ENCODE measurements at places on chromosomes 11 and 22.

- peak; percentile 2 for DNase-seq
Measured at GRCh38 chr11:7272373-7272772, 20.7 kb downstream of the SYT9 start.

- peak; percentile 48 for DNase-seq
Measured at GRCh38 chr11:27722953-27723344, 22.7 kb upstream of the BDNF start.

- DNase-seq: no peak
Measured at GRCh38 chr11:1892116-1892515, 421 bp upstream of the PRR33 start.

DNA sequence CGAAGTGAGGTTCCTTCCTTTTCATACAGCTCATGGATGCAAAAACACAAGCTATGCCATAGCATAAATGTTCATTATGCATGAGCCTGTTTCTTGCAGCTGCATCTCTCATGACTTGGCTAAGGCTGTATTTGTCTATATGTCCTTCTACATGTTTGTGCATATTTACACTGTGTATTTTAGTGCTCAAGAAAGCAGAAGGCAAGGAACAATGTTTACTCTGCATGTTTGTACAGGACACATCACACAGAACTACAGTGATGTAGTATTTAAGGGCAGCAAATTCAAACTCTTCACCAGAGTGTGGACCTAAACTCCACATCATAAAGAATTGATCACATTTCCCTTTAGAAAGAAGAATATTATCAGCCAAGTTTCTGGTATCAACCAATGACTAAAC, 170.3 kb downstream of the CADM1 start:
- DNase-seq: no peak

DNA sequence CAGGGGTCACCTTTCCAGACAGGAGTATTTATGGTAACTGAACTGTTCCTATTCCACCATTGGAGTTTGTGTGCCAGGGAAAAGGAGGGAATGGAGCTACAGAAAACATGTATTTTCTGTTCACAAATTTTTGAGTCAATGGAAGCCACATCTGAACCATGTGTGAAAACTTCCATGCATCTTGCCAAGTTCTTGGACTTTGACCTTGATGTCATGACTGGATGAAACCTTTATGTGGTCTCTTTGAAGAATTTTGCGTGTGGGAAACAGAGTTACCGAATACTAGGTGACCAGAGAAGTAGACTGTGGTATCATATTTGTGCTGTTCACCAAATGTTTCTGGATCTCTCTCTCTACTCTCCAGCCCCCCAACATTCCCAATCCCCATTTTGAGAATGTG, 104.8 kb downstream of the CD44 start:
- no peak for DNase-seq

DNA sequence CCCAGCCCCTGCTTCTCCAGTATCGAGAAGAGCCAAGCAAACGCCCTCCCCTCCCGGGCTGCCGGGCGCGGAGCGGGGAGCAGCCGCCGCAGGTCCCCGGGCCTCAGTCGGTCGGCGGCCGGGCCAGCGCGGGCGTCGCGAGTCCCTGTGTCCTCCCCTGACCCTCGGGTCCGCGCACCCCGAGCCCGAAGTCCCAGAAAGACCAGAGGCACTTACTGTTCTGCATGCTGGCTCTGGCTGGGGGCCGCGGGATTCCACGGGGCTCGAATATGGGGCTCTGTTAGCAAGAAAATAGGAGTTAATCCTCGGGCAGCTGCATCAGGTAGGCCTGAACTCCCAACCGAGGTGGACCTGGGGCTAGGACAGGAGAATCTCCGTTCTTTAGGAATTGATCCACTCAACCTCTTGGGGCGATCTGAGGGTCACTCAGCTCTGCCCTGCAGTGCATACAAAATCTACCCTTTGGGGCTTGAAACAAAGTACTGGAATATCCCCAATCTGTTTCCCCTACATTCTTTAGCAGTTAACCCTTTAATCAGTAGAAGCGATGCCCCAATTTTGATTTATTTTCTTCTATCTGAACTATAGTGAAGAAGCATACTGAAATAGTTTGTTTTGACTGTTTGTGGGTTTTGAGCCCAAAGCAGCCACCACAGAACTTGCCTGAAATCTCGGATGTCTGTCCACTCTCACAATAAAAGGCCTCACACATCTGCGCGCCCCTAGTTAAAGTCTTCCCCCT, 4.8 kb downstream of the PAX6 start:
- DNase-seq: no peak

DNA sequence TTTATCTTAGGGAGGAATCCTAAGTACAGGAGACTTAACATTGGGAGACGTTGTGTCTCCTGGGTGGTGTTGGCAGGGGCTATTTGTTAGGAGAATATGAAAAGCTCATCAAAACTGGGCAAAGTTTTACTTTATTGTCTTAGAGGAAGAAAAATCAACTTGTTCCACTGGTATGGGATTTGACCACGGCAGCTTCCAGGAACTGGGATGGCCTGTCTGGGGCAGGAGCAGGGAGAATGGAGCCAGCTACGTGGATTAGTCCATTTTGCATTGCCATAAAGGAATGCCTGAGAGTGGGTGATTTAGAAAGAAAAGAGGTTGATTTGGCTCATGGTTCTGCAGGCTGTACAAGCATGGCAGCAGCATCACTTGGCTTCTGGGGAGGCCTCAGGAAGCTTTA, 198.4 kb downstream of the ADAMTS15 start:
- no peak for DNase-seq

DNA sequence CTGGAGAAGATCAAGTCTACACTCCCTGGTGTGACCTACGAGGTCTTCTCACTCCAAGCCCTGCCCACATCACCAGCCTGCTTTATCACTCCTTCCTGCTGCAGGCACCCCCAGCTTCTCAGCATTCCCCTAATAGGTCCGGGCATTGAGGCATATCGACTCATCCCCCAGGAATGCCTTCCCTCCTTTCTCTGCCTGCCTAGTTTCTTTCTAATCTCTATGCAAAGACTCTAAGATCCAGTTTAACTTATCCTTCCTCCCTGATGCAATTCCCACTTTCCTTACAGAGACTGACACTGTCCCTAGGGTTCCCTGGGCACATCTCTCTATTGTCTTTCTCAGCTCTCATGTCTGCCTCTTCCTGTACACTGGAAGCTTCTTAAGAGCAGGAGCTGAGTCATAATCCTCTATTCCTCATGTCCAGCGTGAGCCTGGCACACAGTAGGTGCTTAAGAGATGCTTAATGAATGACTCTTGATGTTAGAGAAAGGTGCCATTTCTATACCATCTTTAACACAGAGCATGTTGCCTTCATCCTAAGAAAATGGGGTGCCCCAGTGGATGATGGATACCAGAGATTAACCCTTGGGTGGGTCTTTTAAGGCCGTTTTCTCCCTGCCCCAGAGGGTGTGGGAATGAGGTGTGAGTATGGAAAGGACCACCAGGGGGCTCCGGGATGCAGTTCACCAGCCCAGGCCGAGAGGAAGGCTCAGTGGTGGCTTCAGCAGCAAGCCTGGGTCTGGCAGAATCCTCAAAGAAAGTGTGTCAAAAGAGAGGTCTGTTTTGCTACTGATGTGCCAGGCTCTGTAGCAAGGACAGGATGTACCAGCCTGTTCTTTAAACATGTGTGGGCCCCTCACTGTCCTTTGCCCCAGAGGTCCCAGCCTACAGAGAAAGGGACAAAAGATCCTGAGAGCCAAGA, 34.7 kb downstream of the PARVA start:
- DNase-seq: peak; percentile 99

GRCh38 chr22:48245196-48245485, 1482.7 kb downstream of the TBC1D22A start:
- DNase-seq: no peak

GRCh38 chr11:62054484-62055121, 69.2 kb upstream of the INCENP start:
- peak; percentile 55 for DNase-seq

GRCh38 chr11:110858547-110858921, 146.3 kb upstream of the ARHGAP20 start:
- no peak for DNase-seq

GRCh38 chr11:16572945-16573344, 165.5 kb upstream of the C11orf58 start:
- no peak for DNase-seq

DNA sequence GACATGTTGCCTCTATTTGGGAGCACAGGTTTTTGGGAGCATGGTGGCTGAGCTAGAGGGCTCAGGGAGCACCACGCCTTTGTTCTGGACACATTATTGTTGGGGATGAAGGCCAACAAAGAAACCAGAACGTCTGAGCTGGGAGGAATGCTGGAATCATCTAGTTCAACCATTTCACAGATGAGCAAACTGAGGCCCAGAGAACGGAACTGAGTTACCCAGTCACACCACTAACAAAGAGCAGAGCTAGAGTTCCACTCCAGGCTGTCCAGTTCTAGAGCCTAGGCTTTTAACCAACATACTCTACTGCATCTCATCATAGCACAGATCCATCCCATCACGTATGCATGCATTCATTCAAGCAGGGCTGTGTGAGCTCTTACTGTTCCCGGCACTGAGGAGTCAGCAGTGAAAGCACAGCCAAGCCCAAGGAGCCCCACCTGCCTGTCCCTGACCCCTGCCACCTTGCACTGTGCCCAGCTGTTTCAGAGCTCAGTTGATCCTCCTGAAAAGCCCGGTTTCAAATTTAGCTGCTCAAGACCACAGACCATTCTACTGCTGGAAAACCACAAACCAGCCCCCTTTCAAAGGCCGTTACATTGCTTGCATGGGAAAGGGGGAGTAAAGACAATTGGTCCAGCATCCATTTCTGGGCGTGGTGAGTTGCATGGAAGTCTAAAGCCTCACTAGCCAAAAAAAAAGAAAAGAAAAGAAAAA, 16.9 kb upstream of the TCF20 start:
- DNase-seq: no peak

DNA sequence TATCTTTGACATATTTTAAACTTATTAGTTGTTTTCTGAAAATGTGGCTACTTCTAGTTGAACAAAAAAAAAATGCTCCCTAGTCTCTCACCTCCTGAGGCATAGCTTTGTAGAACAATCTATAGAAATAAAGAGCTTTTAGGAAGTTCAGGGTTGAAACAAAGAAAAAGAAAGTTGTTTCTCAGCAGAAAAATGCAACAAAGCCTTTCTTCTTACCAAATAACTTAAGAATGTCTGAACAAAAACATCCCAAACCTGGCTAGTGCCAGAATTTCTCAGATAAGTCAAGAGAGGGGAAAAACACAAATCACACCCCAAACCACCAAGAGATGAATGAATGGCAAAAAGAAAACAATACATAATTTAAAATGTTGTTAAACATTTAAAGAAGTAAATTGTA, 114.1 kb downstream of the MAML2 start:
- peak; percentile 66 for DNase-seq

GRCh38 chr11:17578958-17579357, 31.9 kb downstream of the OTOG start:
- DNase-seq: no peak

DNA sequence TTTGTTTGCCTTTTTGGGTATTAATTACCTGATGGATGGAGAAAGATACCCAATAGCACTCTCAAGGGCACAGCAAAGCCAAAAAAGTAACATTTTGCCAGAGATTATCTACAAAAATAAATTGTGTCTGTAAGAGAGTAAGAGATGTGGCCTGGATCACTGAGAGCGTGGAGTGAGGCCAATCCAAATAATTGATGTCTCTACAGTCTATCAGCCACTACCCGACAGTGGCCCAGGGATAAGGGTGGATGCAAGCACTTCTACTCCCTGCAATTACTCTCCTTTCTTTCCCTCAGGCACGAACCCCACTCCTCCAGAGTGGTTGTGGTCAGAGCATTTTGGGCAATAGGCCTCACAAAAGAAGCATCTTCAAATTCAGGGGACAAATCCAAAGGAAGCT, 92.3 kb upstream of the ZC3H12C start:
- peak; percentile 46 for DNase-seq

- DNase-seq: no peak
Measured at GRCh38 chr22:50723991-50724390, 14.0 kb upstream of the ACR start.

- peak; percentile 37 for DNase-seq
Measured at GRCh38 chr11:87374038-87374807, 336.5 kb downstream of the TMEM135 start.

- no peak for DNase-seq
Measured at GRCh38 chr11:104738208-104738607, 160.1 kb downstream of the CASP12 start.

DNA sequence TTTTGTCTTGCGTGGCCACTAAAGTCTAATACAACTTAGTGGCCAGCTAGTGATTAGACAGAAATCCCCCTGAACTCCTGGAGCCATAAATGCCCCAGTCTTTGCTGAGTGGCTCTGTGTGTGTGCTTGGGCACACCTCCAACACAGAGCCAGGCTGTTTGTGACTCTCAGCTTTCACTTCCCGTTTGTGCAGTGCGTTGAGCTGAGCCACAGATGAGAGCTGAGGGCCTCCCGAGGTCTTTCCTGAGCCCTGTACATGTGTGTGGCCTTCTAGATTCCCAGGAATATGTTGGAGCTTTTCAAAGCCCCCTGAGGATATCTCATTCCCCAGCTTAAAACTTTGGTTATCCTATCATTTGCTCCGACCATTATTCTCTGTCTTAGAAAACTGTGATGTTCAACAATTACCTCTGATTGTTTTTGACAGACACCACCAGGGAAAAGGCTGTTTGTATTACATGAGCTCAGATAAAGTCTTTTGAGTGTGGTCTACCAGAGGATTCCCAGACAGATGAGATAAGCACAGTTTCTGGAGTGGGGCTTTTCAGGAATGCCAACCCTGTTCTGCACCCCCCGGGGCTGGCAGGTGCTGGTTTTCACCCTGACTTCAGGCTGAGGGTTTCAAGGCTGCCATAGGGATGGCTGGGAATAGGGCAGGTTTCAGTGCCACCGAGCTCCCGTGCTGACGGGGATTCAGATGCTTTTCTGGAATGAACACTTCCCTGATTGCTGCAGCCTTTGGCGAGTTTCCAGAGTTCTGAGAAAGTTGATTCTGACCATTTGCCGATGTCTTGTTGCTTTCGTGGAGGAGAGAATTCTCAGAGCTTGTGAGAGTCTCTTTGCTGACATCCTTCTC, 23.8 kb downstream of the IGHMBP2 start:
- DNase-seq: no peak

GRCh38 chr11:44849922-44850321, 100.8 kb downstream of the TP53I11 start:
- no peak for DNase-seq

DNA sequence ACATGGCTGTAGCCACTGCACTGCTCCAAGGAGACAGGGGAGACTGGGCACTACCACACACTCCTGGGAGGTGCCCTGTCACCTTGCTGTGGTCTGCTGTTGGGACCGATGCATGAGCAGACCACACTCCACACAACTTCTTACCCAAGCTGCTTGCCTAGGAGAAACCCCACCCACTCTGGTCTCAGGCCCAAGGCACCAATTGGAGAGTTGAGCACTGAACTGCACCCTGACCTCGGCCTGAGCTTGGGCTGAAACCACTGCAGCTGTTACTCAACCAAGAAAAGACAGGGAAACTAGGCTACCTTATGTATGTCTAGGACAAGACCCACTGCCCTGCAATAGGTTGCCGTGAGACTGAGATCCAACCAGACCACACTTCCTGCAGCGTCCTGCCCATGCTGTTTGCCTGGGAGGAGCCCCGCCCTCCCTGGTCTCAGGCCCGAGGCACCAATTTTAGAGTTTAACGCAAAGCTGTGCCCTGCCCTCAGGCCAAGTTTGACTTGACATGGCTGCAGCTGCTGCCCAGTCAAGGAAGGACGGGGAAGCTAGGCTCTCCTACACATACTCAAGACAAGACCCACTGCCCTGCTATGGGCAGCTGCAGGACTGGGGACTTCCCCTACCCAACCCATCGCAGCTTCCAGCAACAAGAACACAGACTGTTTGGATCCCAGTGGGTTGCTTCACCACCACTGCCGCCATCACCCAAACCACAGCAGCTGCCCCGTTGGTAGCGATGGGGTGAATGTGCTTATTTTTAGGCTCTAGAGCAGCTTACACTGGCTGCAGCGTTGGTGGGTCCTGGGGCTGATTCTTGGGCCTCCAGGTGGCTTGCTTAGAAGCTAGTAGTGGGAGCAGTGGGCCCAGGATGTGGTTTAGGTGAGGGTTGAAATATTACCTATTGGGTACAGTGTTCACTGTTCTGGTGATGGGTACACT, 66.8 kb downstream of the BRD1 start:
- DNase-seq: no peak
